ENCODE measurements at places on chromosomes 5 and 9.
A peak's percentile ranks its signal among the peaks of the same experiment; 100 is the strongest.

DNA sequence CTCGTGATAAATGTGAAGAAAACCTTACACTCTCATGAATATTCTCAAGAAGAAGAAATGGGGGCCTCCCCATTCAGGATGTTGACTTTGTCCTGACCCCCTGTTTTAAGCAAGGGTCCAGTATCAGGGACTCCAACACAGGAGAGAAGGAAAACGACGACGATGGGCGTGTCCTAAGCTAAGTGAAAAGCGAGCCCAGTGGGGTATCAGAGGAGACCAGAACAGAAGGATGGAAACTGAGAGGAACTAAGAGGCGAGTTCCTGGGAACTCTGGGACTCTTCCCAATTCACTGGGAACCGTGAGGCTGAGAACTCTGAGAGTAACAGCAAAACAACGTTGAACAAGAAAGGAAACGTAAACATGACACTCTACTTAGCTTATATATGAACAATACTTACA, 14.6 kb downstream of the RETREG1 start:
- no peak for DNase-seq

DNA sequence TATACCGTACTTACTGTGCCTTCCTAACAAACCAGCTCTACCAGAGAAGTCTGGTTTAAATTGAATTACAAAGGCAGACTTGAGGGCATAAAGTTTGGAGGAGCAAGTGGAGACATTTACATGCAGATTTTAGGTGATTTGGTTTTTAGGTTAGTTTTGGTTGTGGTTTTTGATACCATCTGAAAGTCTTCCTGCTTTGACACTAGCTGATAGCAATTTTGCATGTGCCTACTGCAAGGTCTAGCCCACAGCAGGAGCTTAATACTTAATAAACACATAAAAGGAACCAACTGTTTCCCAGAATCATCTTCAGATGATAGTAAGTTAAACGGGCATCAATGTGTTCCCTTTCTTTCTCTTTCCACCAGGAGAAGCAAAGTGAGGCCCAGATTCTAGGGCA, 3.4 kb upstream of the ESM1 start:
- no peak for DNase-seq

DNA sequence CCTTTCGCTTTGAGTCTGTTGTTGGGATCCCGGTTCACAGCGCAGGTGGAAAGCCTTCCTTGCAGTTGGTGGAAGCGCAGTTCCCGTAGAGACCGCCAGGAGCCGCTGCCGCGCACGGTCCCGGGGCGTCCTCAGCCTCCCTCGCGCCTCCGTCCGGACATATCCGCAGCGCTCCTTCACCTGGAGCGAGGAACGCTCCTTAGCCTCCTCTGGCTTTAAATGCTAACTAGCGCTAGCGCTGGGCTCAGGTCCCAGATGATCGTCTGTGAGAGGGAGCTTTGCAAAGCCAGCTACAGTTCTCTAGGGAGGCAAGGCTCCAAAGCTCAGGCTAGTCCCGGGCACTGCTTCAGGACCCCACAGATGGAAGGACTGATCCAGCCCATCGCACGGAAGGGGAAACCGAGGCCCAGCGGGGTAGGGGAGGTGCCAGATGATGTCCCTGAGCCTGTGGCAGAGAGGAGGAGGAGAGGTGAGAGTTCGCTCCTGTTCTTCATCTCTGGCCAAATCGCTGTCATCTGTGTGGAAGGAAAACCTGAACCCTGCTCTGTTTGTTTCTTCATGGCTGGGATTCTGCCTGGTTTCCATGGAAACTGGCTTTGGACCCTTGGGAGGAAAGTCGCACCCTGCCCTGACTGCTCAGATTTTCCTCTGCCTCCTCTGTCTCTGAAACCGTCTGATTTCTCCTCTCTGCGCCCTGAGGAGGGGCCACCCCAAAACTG, 31.4 kb downstream of the COL15A1 start:
- peak; percentile 41 for DNase-seq

GRCh38 chr5:24364711-24365110, 280.1 kb downstream of the CDH10 start:
- peak; percentile 9 for DNase-seq

DNA sequence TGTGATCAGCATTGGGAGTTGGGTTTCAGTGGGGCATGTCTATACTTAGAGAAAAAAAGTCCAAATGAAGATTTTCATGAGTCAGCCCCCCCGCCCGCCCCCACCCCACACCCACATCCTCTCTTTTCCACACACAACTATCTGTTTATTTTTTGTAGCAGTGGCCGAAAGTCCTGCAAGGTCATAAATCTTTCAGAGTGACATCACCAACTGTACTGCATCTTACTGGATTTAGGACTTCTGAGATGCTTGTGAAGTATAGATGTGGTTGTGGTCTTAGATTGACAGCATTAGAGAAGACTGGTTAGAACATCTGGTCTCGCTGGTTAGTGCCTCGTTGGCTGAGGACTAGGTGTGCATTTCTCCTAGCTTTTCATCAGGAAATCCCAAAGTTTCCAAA, 7.3 kb upstream of the ROPN1L start:
- no peak for DNase-seq

DNA sequence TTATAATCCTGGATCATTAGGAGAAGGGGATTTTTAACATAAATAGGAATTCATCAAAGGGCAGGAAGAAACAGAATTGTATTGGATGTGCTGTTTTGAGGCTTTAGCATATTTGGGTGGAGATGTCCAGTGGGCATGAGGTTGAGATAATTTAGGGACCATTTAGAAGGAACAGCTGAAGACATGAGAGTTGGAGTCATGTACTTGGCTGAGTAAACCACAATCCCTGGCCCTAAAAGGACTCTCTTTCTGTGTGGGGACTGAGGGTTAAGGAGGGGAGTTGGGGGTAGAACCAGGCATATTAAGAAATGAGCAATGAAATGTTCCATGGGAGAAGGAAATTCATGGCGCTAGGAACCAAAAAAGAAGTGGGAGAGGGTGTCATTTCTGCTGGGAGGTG, 61.5 kb downstream of the DCP2 start:
- no peak for DNase-seq

- no peak for DNase-seq
Observed at GRCh38 chr5:1476181-1476966, 31.1 kb upstream of the SLC6A3 start.

GRCh38 chr9:131837316-131837715, 97.4 kb upstream of the RAPGEF1 start:
- no peak for DNase-seq

GRCh38 chr5:14292766-14293658, 149.9 kb downstream of the TRIO start:
- DNase-seq: no peak

GRCh38 chr9:105320568-105320967, 76.1 kb downstream of the SLC44A1 start:
- DNase-seq: no peak

DNA sequence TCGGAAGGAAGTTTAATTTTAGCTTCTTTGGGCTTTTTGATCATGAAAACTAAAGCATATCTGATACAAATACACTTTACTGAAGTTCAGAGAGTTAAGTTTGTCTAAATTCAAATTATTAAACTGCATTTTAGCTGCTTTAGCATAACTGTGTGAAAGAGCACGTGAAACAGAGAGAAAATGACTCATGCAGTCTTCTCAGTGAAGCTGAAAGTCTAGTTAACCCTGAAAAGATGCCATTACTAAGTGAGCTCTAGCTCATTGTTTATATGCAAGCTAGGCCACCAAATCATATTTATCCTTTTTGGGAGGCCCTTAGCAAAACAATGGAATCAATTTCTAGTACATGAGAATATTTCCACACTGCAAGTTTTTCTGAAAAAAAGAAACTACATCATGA, 27.6 kb downstream of the TPD52L3 start:
- DNase-seq: no peak

- DNase-seq: no peak
Observed at GRCh38 chr9:33908114-33908513, 91.2 kb downstream of the UBE2R2 start.

DNA sequence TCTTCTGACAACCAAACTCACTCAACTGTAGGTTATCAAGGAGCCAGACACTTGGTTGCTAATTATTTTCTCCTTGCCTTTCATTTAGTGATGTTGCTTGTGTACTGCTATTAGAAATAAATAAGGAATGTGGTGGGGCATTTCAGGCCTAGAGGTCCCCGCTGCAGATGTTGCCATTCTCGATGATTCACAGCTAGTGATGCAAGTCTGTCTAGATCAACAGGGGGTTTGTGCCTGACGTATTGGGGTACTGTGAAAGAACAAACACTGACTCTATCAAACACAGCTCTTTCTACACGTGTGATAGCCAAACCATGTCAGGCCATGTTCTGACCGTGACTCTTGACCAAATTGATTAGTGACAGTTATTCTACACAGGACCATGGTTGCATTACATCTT, 144.7 kb downstream of the OSTF1 start:
- DNase-seq: no peak
